ENCODE measurements at places on chromosomes 7 and 10.

- no peak for DNase-seq
Measured at GRCh38 chr7:45581271-45581780, 7.2 kb downstream of the ADCY1 start.

- no peak for DNase-seq
Measured at GRCh38 chr7:95893484-95893883, 121.1 kb downstream of the DYNC1I1 start.

- no peak for DNase-seq
Measured at GRCh38 chr7:44261240-44261639, 60.5 kb downstream of the YKT6 start.

GRCh38 chr7:108171164-108171563, 41.0 kb upstream of the LAMB4 start:
- DNase-seq: no peak

- DNase-seq: no peak
Measured at GRCh38 chr7:18302097-18302496, 193.5 kb upstream of the HDAC9 start.

DNA sequence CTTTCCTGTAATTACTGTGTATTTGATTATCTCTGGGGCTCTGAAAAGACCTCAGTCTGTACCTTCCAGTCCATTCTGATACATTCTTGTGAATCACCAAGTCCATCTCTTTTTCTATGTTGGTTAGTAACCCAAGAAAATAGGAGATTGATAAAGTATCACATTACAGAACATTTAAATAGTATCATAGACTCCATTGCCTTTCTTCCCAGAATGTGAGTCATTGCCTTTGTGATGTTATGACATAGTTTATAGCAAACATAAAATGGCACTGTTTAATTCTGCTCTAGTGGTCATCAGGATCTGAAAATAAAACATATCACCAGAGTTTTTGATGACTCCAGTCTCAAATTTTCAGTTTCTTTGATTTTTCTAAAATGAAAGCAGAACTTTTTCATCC, 78.4 kb downstream of the NRG3 start:
- no peak for DNase-seq

DNA sequence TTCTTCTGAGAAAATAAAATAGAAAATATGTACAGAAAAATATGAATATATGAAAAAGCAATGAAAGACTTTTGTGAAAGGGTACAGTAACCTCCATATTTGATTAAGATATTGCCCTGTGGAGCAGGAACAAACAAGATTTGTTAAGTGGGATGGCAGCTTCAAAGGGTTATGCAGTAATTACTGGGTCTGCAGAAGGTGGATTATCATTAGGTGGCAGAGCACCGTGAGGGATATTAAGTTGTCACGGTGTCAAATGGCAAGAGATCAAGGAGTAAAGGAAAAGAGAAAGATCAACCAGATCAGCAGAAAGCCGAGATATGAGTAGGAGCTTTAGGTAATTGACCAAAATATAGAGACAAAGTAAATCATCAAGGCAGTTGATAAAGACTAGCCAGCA, 44.1 kb downstream of the DGKB start:
- DNase-seq: no peak

DNA sequence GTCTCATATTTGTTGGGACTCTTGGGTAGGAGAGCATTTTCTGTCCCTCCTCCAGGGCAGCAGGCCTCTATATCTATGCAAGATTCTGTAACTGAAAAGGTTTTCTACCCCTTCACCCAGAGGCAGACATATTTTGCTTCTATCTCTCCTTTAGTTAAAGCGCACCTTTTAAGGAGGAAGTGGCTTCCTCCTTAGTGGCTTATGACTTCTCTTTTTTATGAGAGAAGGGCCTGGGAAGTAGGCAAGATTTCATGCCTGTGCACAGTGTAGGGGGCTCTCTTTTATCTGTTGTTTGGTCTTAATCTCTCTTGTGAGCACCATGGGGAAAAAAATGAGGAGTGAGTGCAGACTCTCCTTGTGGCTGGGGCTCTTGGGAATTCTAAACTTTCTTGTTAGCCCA, 122.1 kb downstream of the LRMDA start:
- DNase-seq: no peak
